Pancreas (tissue), 10 donors: ENCODE measurements at places on chromosomes 7 and 10.

DNA sequence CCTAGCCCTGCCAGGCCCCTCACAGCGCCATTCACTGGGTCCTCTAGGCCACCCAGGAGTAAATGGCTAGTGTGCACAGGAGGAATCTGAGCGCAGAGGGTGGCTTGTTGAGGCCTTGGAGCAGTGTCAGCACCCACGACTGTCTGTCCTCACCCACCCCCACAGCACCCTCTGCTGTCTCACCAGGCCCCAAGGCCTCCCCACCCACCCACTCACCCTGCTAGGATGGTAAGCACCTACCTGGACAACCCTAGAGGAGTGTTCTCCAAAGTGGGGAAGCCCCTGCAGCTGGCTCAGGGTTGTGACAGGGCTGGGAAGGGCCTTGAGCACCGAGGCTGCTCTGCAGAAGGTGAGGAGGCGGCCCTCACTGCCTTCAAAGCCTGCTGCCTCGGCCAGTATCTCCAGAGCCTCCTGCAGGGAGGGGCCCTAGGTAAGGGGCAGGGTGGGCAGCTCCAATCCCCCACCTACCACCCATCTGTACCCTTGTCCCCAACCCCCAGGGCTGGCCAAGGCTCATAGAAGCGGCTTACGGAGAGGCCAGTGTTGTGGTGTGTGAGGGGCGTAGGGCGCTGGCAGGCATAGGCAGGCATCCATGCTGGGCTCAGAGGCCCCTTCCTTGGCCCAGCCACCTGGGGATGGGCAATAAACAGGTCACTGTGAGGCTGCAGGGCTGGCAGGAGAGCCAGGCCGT lies 2.9 kb downstream of the POLM start:
- peaks cover 5% of the 10 kb centered on the region for H3K36me3 ChIP-seq
- DNase-seq = peak; percentile 26
- H3K4me3 ChIP-seq = no peak overlapping the region
- H3K27me3 ChIP-seq = no peaks in the 10 kb centered on the region
- H3K4me1 ChIP-seq = peaks cover 6% of the 10 kb centered on the region
- no peak overlapping the region for H3K27ac ChIP-seq

GRCh38 chr10:90884431-90884830 lies 12.7 kb downstream of the RPP30 start:
- H3K27me3 ChIP-seq = no peaks in the 10 kb centered on the region
- H3K4me1 ChIP-seq = no peaks in the 10 kb centered on the region
- no peak overlapping the region for H3K27ac ChIP-seq
- H3K4me3 ChIP-seq = no peak overlapping the region

DNA sequence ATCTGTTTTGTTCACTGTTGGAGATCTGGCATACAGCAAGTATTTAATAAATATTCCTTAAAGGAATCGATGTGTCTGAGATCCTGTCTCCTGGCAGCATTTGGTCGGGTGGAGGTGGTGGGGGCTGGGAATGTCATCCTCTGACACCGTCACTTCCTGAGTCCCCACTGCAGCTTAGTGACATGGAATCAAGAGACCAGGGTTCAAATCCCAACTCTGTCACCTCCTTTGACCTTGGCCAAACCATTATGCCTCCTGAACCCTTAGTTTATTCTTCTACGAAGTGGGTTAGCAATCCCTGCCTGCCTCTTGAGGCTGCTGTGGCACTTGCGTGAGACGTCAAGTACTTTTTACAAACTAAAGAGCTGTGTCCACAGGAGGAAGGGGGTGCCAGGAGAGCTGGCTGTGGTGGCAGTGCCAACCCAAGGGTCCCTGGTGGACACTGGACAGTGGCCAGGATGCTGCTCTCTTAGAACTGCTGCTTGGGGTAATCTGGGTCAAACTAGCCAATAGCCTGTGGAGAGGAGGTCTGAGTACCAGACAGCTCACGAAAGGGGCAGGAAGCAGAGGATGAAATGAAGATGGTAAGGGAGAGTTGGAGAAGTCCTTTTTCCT lies 8.0 kb upstream of the ZMIZ1 start:
- peak; percentile 38 for DNase-seq
- peak overlapping the region; percentile 88 for H3K27ac ChIP-seq
- H3K4me3 ChIP-seq = no peak overlapping the region
- H3K36me3 ChIP-seq = no peaks in the 10 kb centered on the region

DNA sequence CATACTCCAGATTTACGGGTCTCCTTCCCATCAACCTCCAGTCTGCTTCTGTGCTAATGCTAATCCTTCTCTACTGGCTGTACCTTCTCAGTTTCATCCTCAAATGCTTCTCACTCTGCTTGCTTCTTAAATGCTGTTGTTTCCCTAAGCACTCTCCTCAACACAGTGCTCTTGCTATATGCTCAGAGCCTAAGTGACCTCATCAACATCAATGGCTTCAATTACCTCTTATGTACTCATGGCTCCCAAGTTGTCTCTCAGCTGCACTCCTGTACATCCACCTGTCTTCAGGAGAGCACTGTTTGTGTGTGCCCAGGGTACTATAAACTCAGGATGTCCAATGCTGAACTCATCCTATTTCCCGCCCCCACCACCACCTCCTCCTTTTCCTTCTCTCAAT lies 22.5 kb downstream of the ELAPOR2 start:
- DNase-seq = no peak
- no peaks in the 10 kb centered on the region for H3K4me1 ChIP-seq
- H3K27me3 ChIP-seq = no peaks in the 10 kb centered on the region

GRCh38 chr10:93074147-93074596 lies 479 bp downstream of the CYP26A1 start:
- no peak overlapping the region for H3K27ac ChIP-seq
- no peaks in the 10 kb centered on the region for H3K36me3 ChIP-seq
- peak overlapping the region; percentile 43 for H3K4me3 ChIP-seq
- no peak for DNase-seq
